Left lobe of liver (tissue), 2 donors: ENCODE measurements at places on chromosomes 16 and 17. TPM values are rescaled to one million over a fixed set of nuclear protein-coding genes. Genes with fewer than 3 reads are reported as not detected.

DNA sequence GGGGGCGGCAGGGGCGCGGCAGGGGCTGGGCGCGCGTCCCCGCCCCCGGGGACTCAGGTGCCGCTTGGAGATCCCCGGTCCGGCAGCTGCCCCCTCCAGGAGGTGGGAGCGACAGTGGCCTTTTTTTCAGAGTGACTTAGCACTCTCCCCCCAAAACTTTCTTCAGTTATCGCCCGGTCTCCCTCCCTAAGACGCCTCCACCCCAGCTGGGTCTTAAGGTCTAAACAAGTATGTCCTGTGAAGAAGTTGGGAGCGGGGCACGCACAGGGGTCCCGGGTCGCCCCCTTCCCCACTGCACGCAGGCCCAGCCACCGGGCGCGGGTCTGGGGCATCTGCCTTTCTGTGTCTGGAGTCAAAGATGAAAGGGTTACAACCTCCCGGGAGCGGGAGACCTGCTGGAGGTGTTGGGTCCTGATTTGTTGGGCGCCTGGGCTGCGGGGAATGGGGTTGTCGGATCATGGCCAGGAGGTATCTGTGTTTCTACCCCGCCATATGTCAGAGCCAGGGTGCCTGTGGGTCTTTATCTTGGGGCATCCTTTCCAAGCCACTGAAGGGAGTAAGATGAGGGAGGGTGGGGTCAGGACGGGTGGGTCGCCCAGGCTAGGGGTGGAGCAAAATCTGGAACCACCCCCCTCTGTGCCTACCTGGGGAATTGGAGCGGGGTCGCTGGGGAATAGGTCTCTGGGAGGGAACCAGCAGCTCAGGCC, 757 bp downstream of the FMNL1 start:
- no peak for DNase-seq

Gene KRT24
- total RNA-seq = not detected

GRCh38 chr17:82926716-82927115, 86.9 kb upstream of the ZNF750 start:
- no peak for DNase-seq

- DNase-seq = no peak
These were observed 79.6 kb upstream of the HS3ST2 start for GRCh38 chr16:22734368-22734767.

Gene CA5A
- 35.7 TPM for total RNA-seq

Gene CACNG3
- not detected for total RNA-seq

GRCh38 chr16:72560617-72561016, 388.7 kb upstream of the PMFBP1 start:
- no peak for DNase-seq

GRCh38 chr17:67035131-67036083, 8.9 kb upstream of the CACNG1 start:
- no peak for DNase-seq

Gene NPB
- total RNA-seq = 0.13 TPM

Gene OTOP3
- not detected for total RNA-seq
